Activated gamma-delta T cell treated with Interleukin-2 at 50 U/mL for 16 hours (primary cell): ENCODE measurements at places on chromosomes 4 and X.
A peak's percentile ranks its signal among the peaks of the same experiment; 100 is the strongest.

GRCh38 chr4:41977709-41978108, 3.8 kb upstream of the DCAF4L1 start:
- no peak for DNase-seq

GRCh38 chr4:98522636-98523395, 135.6 kb downstream of the TSPAN5 start:
- DNase-seq = no peak

- no peak for DNase-seq
Observed at GRCh38 chr4:98615991-98616390, 42.4 kb downstream of the TSPAN5 start.

DNA sequence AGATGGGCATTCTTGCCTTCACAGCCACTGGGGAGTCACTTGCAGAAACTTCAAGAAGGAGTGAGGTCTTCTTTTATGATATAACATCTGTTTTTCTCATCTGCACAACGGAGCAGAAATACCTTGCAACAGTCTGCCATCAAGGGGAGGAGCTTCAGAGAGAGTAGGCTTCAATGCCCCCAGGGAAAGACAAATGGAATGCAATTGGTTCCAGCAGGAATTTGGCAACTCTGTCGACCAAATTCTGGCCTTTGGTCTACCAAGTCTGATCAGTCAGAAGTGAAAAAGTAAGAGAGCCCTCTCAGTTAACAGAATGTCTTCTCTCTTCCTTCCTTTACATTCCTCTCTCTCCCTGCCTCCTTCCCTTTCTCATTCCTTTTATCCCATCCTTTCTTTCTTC, 229.3 kb downstream of the IDS start:
- DNase-seq = no peak

- peak; percentile 24 for DNase-seq
Observed at GRCh38 chr4:87679449-87680169, 29.5 kb downstream of the DMP1 start.

DNA sequence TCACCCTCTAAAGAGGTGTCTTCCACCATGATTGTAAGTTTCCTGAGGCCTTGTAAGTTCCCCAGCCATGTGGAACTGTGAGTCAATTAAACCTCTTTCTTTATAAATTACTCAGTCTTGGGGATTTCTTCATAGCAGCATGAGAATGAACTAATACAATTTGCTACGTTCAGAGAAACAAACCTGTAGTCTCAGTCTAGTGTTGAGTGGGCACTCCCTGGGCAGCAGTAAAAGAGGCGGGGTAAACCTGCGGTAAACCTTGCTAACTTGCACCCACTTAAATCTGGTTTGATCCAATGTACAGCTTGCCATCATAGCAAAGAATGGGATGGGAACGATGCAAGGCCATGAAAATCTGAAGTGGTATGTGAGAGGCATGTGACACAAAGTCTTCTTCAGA, 22.4 kb downstream of the GRXCR1 start:
- no peak for DNase-seq

- no peak for DNase-seq
Observed at GRCh38 chrX:114970806-114971205, 46.6 kb downstream of the IL13RA2 start.

DNA sequence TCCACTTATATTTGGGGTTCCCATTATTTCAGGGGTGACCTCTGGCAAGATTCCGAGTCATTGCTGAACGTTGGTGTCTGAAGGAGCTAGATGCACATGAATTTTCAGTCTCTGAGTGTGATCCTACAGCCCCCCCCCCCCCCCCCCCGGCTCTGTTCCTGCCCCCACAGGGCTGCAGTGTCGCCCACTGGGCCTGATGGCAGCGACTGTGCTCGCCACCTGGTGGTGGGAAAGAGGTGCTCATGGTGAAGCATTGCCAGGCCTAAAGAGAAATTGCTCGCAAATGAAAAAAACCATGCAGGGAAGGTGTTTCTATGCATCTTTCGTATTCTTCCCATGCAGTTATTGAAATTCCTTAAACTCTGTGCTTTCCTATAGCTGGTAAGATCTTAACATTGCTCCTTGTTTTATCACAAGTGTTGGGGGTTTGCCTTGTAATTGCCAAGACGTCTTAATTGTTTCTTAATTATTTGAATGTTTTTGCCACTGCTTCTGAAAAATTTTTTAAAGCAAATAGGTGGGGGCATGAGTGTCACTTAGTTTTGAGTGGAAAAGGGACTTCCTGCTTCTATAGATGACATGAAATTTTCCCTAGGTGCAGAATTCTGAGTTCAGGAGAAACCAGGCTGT, 63.2 kb downstream of the CLDN22 start:
- peak; percentile 24 for DNase-seq

DNA sequence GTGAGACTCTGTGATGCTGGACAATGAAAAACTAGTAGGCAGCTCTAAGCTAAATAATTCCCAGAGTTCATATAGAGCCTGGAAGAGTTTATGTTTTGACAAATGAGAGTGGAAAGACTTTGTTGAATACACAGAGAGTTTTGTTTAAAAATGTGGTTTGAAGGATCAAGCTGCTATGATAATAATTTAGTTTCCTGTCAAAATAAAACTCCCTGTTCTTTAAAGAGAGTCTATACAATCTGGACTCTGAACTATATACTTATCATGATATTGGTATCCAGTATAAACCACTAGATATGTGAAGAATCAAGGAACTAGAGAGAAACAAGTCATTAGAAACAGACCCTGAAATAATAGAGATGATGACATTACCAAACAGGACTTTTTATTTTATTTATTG, 158.6 kb downstream of the C4orf33 start:
- DNase-seq = no peak

GRCh38 chr4:67204441-67204840, 340.9 kb downstream of the CENPC start:
- no peak for DNase-seq

GRCh38 chr4:163048447-163048846, 118.2 kb downstream of the NAF1 start:
- no peak for DNase-seq

- DNase-seq = no peak
Observed at GRCh38 chr4:8754634-8755589, 116.7 kb downstream of the HMX1 start.

DNA sequence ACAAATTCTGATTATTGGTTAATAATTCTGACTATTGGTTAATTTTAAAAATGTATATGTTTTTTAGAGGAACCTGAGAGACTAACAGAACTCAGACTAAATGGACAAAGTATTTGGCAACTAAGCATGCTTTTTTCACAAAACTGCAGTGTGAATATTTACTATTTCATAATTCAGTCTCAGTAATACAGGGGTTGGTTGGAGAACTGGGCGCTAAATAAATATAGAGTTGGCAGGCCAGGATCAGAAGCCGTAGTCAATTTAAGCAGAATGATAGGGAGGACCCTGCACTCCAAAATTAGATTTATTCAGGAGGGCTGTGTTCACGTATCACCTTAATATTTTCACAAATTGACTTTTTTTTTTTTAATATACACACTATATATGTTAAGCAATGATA, 5.8 kb downstream of the TIGD2 start:
- DNase-seq = no peak

DNA sequence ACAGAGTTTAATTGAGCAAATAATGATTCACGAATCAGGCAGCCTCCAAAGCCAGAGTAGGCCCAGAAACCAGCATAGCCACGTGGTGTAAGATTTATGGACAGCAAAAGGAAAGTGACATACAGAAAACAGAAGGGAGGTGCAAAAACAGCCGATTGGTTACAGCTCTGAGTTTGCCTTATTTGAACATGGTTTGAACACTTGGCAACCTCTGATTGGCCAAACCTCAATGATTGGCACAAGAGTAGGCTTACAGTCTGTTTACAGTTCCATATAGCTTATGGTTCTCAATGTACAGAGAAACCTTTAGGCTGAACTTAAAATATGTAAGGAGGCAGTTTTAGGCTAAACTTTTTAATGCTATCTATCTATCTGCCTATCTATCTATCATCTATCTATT, 394.8 kb downstream of the CFAP47 start:
- DNase-seq = no peak

DNA sequence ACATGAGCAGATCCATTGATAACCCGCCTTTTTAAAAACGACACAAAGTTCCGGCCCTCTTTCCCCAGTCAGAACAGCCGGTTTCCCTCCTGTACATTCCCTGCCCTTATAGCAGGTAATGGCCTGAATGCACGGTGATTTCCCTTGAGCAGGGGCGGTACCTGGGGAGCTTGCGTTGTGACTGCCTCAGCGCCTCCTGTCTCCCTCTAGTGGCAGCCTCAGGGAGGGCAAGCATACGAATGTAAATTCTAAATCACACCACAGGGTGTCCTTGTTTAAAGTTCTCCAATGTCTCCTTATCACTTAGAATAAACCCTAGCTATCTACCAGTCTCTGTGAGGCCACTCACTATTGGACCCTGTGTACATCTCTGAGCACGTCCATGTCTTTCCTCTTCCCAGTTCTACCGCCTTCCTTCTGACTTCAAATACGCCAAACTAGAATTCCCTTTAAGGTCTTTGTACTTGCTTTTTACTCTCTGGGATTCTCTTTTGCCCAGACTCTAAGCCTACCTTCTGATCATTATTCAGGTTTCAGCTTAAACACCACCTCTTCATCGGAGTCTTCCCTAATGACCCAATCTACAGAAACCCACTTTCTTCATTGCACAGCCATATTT, 18.4 kb upstream of the LDB2 start:
- peak; percentile 71 for DNase-seq

DNA sequence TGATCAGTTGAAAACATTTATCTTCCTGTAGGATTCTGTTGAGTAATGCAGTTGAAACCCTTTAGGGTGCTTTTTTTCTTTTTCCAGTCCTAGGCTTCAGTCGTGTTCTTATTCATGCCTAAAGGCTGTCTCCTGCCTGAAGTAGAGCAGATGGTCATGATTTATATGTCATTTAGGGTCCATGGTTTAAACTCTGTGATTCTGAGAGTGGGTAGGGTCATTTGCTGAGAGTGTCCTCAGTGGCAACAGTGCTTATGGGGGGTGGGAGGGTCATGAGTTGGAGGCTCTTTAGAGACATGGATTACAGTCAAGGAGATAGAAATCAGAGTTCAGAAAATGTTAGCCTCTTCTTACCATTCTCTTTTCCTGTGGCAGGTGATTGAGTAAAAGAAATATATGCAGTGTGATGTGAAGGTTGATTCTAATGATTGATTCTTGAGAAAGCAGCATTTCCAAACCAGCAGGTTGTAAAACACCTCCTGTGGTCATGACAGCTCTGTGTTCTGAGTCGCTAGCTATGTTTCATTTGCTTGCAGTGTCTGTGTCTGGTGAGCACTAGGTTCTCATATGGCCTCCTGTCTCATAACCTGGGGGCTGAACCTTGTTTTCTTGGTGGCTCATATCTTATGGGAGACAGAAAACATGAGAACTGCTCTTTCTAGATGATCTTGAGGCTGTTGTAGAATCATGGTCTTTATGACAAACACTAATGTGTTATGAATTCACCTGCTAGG, 60.4 kb downstream of the JADE1 start:
- DNase-seq = no peak

DNA sequence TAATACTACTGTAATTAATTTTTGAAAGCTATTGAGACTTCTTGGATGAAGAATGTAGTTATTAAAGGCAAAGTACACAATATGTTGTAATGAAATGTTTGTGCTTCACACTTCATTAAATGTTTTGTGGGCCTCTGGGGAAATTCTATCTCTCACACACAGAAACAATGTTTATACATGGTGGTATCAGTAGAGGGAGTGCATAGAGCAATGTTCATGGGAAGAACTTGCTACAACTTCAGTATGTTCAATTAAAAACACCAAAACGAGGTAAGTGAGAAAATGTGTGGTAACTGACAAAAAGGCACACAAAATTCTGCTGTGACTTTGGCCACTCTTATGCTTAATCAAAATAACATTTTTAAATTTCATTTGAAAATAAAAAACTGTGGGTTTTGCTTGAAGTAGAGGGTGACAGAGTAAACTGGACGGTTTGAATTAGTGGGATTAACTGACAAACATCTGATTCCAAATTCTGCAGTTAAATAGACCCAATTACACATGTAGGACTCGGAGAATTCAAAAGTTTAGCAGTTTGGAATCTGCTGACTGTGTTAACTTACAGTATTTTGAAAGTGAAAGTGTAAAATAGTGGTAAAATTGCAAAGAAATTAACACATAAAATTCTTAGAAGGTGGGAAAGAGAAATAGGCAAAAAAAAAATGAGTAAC, 111.4 kb upstream of the TTC29 start:
- DNase-seq = no peak

- no peak for DNase-seq
Observed at GRCh38 chr4:52982255-52982945, 120.3 kb downstream of the RASL11B start.

DNA sequence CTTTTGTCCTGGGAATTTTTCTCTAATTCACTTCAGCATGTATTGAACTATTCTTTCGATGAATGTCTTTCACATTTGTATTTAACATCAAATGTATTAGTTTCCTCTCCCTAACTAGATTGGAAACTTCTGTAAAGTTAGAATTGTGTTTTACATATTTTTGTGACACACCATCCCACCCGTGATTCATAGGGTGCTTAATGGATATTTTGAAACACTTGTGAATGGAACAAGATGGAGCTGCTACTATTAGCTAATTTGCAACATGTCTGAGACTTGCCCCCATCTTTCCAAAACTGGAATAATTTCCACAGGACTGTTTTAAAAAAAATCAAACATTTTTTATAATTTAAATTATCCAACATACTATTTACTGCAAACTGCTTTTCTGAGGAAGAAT, 30.2 kb upstream of the GNPDA2 start:
- no peak for DNase-seq

GRCh38 chr4:10267066-10267465, 150.5 kb upstream of the WDR1 start:
- DNase-seq = no peak

- DNase-seq = no peak
Observed at GRCh38 chr4:41873380-41874295, 61.6 kb upstream of the TMEM33 start.

DNA sequence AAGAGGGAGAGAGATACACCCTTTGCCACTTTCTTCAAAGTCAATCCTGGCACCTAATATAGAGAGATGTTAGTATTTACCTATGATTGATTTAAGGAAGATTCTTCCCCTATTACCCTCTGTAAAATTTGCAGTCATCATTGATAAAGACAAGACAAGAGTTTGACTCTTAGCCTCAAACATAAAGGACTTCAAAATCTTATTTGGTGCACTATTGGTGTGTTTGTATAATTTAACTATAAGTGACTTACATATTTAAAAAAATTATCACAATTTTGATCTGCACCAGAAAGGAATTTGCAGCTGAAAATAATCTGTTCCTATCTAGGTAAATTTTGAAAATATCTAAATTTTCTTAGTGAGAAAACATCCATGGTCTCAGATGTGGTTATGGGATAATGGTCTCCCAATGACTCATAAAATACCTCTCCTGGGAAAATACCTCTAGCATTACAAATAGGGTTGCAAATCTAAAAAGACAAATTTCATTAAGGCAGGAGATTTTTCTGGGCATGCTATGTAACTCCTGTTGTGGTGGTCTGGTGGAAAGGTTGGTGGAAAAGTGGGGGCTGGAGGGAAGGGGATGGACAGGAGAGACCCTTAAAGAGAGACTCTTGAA, 173.6 kb upstream of the MED14 start:
- no peak for DNase-seq

GRCh38 chr4:135900956-135901355, 1631.3 kb downstream of the PCDH18 start:
- DNase-seq = no peak

- DNase-seq = no peak
Observed at GRCh38 chr4:187562345-187562744, 433.2 kb upstream of the ZFP42 start.
